T-helper 9 cell (primary cell): ENCODE measurements at places on chromosomes 2 and 18.

DNA sequence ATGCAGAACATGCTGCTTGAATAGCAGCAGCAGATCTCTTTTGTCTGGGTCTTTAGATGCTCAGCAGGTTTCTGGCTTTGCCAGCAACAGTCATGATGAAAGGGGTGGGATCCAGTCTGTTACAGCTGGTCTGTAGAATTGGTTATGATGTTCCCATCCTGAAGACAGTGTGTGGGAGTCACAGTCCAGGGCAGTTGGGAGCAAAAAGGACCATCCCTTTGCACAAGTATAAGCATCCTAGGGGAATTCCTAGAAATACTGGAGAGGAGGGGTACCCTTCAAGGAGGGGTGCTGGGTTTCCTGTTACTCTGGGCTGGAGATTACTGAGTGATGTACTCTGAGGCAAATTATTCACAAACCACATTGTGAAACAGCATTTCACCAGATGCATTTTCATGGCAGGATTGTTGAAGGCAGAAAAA is 119.9 kb upstream of the RND3 start:
- no peak for DNase-seq

DNA sequence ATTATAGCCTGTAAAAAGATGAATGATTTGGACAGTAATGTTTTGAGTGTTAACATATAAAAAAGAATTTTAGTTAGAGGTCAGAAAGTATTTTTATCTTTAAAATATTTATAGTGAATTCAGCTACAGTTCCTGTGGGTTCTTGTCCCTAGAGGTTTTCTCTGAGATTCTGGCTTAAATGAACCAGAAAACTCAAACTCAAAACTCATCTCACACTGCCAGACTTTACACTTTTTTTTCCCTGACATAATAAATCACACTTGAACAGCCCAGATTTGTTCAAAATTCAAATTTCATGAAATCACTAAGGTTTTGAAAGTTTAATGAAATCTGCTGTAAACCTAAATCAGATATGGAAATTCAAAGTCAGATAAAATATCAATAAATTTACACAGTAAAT is 92.3 kb downstream of the KCNH7 start:
- no peak for DNase-seq

GRCh38 chr2:119208791-119209203 is 14.8 kb upstream of the STEAP3 start:
- no peak for DNase-seq

GRCh38 chr2:63056107-63057050 is 5.7 kb downstream of the OTX1 start:
- DNase-seq = no peak

- DNase-seq = no peak
Measured at GRCh38 chr2:76197842-76198448, 487.2 kb upstream of the GCFC2 start.

DNA sequence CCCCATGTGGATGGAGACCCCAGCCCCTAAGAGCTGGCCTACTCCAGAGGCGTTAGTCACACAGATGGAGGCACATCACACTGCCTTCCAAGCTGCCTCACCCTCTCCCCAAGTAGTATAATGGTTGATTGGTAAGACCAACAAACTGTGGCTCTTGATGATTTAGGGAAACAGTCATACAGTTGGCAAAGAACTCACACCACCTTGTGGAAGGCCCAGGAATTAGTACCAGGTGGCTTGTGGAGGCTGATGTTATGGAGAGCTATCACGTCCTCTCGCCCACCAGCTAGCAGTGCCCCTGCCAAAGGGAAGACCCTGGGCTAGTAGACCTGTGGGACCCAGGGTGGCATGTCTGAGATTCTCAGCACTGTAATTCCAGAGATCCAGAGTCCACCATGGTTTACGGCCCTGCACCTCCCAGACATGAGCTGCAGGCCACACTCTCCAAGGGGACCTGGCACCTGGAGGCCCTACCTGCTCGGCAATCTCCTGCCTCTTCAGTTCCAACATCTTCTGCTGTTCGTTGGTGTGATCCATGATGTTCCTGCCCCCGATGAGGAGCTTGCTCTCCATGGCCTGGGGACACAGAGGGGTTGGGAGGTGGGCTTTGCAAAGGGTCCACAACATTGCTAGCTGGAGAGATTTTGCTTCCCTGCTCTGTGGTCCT is 26.3 kb downstream of the KIF3C start:
- no peak for DNase-seq

DNA sequence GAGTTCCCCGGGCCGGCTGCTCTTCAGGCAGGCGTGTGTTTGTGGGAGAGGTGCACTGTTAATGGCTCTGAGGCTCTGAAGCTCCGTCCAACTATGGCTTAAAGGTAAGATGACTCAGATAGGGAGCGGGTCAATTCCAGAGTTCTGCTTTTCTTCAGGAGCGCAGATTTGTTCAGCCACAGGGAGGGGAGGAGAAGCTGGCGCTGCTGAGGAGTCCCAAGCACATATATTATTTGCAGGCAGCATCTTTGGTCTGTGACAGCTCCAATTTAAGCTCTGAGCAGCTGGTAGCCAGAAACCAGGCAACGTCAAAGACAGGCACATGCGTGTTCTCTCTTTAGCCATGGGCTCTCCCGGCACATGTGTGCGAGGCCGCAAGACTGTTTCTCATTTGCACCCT is 229.2 kb downstream of the BCL2 start:
- DNase-seq = no peak

DNA sequence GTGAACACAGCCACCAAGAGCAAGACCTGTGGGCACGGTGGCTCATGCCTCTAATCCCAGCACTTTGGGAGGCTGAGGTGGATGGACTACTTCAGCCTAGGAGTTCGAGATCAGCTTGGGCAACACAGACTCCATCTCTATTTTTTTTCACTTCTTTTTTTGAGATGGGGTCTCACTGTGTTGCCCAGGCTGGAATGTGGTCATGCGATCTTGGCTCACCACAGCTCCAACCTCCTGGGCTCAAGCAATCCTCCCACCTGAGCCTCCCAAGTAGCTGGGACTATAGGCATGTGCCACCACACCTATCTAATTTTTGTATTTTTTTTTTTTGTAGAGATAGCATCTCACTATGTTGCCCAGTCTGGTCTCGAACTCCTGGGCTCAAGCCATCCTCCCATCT is 54.4 kb upstream of the SPRED2 start:
- no peak for DNase-seq

- DNase-seq = no peak
Measured at GRCh38 chr2:172510088-172510487, 45.8 kb upstream of the PDK1 start.
